ENCODE measurements at places on chromosomes 11 and 22.

DNA sequence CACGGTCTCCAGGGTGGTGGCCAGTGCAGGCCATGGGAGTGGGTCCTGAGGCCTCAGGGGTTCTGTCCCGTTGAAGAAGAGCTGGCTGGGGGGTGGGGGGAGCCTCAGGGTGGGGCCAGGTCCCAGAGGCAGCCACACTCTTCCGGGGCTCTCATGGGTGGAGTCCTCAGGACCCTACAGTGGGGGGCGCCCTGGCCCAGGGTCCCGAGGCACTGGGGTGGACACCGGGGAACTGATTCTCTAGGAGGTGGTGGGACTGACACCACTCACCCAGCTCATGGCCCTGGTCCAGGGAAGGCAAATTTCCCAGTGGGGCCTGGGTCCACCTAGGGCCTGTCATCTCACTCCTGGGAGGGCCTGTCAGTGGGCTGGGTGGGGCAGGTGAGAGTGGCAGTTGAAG lies 12.8 kb downstream of the GGT5 start:
- no peaks in the 10 kb centered on the region for H3K27me3 ChIP-seq
- no peak overlapping the region for H3K4me3 ChIP-seq
- H3K36me3 ChIP-seq: no peaks in the 10 kb centered on the region
- DNase-seq: no peak
- H3K4me1 ChIP-seq: no peaks in the 10 kb centered on the region

DNA sequence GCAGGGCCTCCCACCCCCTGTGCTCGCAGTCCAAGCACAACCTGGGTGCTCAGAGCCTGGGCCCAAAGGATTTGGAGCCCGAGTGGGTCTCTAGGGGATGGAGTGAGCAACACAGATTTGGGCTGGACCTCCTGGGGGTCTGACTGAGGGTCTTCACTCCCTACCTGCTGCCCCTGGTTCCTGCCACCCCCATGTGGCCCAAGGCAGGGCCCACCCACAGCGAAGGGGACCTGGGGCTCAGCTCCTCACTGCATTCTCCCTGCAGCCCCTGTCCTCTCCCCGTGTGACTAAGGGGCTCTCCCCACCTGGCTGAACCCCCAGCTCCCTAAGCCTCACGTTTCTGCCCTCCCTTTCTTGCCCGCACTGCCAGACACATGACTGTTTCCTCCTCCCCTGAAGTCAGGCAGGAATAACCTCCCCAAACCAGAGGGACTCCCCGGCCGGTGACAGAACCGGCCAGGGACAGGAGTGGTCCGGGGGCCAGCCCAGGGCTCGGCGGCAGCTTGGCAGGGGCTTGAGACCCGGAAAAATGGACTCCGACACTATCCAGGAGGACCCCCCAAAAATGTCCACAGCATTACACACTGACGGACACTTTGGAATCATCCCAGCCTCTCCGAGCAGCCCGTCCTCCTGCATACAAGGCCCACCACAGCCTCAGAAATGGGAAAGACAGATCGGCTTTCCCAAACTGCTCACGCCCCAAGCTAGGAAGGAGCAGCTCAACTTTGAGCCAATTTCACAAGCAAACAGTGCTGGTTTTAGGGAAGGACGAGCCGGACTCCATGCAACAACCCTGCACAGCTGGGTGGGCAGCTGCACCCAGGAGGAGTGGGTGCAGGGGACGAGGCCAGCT lies 57.8 kb downstream of the BRD1 start:
- no peak overlapping the region for H3K27ac ChIP-seq
- peaks cover 7% of the 10 kb centered on the region for H3K27me3 ChIP-seq
- H3K4me1 ChIP-seq: no peaks in the 10 kb centered on the region
- no peak for DNase-seq
- H3K36me3 ChIP-seq: 0 out of 2 replicates have a peak, but pooled peaks cover 13% of the 10 kb centered on the region

GRCh38 chr22:29346659-29347058 lies 31.2 kb upstream of the RASL10A start:
- H3K27ac ChIP-seq: no peak overlapping the region
- no peaks in the 10 kb centered on the region for H3K27me3 ChIP-seq
- peaks cover 21% of the 10 kb centered on the region for H3K36me3 ChIP-seq
- H3K4me3 ChIP-seq: no peak overlapping the region
- DNase-seq: no peak
- peaks cover 41% of the 10 kb centered on the region for H3K4me1 ChIP-seq

DNA sequence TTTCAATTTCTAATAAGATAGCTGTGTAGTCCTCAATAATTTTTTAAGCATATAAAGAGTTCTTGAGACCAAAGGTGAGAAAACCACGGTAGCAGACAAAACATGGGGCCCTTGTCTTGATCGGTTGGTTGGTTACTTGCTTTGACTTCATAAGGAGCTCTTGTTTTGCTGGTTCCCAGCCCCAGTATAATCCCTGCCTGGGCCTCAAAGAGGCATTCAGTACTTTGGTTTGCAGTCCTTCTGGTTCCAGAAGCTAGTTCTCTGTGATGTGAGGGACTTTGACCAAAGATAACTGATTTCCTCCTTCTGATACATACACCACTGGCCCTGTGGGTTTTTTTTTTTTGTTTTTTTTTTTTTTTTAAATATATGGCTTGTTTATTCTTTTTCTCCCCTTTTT lies 17.1 kb downstream of the MARK2 start:
- no peaks in the 10 kb centered on the region for H3K27me3 ChIP-seq
- no peak overlapping the region for H3K27ac ChIP-seq
- H3K4me3 ChIP-seq: no peak overlapping the region
- no peak for DNase-seq
- H3K4me1 ChIP-seq: no peaks in the 10 kb centered on the region

DNA sequence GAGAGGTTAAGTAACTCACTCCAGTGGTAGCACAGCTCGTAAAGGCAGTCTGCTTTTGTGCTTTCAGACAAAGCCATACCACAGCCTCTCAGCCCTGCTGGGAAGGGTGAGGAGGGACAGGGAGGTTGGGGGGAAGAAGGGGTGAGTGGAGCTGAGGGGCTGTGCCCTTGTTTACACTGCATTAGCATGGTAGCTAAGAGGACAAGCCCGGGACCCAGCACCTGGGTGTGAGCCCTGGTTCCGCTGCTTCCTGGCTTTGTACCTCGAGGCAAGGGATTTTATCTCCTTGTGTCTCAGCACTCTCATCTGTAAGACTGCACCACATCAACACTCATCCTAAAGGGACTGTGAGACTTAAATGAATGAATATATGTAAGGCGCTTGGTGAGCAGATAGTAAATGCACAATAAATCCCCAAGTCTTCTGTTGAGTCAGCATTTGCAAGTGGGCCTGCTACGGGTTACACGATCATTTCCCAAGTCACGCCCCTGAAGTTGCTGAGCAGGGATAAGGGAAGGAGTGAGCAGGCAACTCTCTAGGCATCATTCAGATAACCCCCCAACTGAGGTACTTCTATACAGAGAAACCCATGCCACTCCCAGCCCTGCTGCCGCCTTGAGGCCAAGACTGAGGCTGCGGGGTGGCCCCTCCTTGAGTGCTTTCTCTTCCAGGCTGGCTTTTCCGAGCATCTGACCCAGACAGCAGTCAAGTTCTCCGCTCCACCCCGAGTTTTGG lies 7.5 kb downstream of the RASD2 start:
- H3K4me3 ChIP-seq: no peak overlapping the region
- no peaks in the 10 kb centered on the region for H3K4me1 ChIP-seq
- H3K36me3 ChIP-seq: no peaks in the 10 kb centered on the region
- no peak for DNase-seq

DNA sequence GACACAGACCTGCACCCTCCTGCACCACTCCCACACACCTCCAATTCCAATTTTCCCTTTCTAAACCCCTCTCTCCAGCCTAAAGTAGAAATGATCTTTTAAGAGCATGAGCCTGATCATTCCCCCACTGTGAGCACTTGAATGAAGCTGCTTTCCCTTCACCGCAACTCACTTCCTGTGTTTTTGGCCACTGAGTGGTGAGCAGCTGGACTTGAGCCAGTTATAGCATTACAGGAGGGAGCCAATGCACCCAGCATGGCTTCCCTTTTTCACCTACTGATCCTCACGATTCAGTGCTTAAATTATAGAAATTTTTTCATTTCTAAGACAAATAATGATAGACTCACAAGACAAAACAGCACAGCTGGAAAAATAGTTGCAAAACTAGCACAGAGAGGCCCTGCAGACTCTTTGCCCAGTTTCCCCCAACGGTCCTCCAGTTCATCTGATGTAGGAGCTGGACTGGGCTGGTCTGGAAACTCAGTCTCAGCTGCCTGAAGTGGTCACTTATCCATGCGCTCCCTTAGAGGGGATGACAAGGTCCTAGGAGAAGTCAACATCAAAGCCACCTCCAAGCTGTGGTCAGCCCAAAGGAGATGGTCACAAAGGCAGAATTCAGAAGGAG lies 9.7 kb upstream of the APOL4 start:
- H3K36me3 ChIP-seq: no peaks in the 10 kb centered on the region
- peaks cover 10% of the 10 kb centered on the region for H3K27me3 ChIP-seq
- DNase-seq: no peak
- no peak overlapping the region for H3K4me3 ChIP-seq
- H3K4me1 ChIP-seq: no peaks in the 10 kb centered on the region

All from PC-9 (cell line).